Thoracic aorta (tissue), 2 donors: ENCODE measurements at places on chromosomes 3 and 15. TPM values are rescaled to one million over a fixed set of nuclear protein-coding genes. Genes with fewer than 3 reads are reported as not detected.
A peak's percentile ranks its signal among the peaks of the same experiment; 100 is the strongest.

GRCh38 chr15:90607361-90607760 lies 77.6 kb downstream of the CRTC3 start:
- H3K27ac ChIP-seq = peak overlapping the region; percentile 82
- H3K36me3 ChIP-seq = no peaks in the 10 kb centered on the region

GRCh38 chr3:19711160-19711782 lies 222.7 kb downstream of the EFHB start:
- H3K36me3 ChIP-seq = no peaks in the 10 kb centered on the region
- no peak for DNase-seq
- no peaks in the 10 kb centered on the region for H3K4me1 ChIP-seq
- no peak overlapping the region for H3K27ac ChIP-seq
- no peak overlapping the region for H3K4me3 ChIP-seq
- H3K27me3 ChIP-seq = no peaks in the 10 kb centered on the region

DNA sequence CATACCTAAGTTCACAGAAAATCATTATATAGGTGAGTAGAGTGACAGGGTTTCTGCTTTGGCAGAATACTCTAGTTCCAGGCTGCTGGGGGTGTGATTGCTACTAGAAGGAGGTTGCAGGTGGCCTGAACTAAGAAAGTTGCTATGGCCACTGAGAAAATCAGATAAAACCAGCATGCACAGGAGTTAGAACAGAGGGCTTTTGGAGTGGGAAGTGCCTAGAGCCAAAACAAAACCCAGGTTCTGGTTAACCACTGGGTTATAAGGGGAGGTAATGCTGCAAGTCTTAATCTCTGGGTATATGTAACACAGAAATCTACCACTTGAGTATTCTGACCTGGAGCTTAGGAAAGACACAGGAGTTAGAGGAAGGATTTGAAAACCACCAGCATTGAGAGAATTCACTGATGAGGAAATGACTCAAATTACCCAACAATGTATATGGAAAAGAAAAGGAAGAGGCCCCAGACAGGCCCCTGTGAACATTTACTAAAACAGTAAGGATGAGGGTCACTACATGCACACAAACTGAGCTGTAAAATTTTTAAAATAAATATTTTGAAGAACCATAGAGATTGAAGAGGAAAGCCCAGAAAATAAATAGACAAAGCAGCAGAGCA lies 60.0 kb downstream of the PLOD2 start:
- peaks cover 4% of the 10 kb centered on the region for H3K36me3 ChIP-seq
- peaks cover 14% of the 10 kb centered on the region for H3K4me1 ChIP-seq
- H3K27me3 ChIP-seq = no peaks in the 10 kb centered on the region
- no peak for DNase-seq
- no peak overlapping the region for H3K4me3 ChIP-seq
- H3K27ac ChIP-seq = no peak overlapping the region

DNA sequence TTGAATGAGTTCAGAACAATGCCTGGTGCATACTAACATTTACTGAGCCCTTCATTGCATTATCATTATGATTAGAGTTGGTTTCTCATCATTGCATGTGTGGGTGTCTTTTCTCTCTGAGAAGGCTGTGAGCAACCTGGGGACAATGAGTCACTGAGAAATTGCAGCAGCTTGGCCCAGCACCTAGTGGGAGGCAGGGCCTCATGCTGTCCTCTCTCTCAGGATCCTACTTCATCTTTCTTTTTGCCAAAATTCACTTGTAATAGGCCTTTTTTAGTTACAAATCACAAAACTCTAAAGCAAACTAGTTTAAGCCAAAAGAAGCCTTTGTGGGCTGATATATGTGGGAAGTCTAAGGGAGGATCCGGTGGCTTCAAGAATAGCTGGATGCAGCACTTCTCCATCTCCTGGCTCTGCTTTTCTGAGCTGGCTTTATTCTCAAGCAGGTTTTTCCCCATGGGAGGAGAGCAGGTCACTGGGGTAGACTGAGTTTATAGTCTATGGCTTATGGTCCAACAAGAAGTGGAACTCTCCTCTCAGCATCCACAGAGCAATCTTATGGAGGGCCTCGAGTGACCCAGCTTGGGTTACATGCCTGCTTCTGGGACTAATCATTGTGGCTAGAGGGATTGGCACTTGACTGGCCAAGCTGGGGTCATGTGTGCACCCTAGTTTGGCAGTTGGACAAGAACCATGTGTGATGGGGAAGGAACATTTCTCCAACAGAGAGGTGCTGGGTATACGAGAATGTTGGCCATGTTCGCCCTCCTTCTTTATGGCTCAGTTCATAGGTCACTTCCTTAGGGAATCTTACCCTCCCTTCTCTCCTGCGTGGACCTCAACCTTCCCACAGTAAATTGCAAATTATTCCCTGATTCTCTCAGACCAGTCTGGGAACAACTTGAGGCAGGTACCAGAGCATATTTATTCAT lies 8.7 kb upstream of the CAMK1 start:
- DNase-seq = no peak
- peaks cover 8% of the 10 kb centered on the region for H3K4me1 ChIP-seq
- no peak overlapping the region for H3K27ac ChIP-seq
- no peak overlapping the region for H3K4me3 ChIP-seq
- H3K27me3 ChIP-seq = no peaks in the 10 kb centered on the region
- peaks cover 18% of the 10 kb centered on the region for H3K36me3 ChIP-seq

Gene CPN2
- not detected for total RNA-seq

- H3K27me3 ChIP-seq = no peaks in the 10 kb centered on the region
- H3K4me1 ChIP-seq = peaks cover 3% of the 10 kb centered on the region
- H3K36me3 ChIP-seq = no peaks in the 10 kb centered on the region
- no peak overlapping the region for H3K27ac ChIP-seq
- H3K4me3 ChIP-seq = no peak overlapping the region
Measured at GRCh38 chr3:125238759-125239158, 26.2 kb upstream of the SLC12A8 start.

- no peak overlapping the region for H3K4me3 ChIP-seq
- no peak for DNase-seq
- peaks cover under 1% of the 10 kb centered on the region for H3K4me1 ChIP-seq
- H3K27me3 ChIP-seq = peaks cover 7% of the 10 kb centered on the region
Measured at GRCh38 chr15:100335335-100335999, 6.3 kb downstream of the ADAMTS17 start.

DNA sequence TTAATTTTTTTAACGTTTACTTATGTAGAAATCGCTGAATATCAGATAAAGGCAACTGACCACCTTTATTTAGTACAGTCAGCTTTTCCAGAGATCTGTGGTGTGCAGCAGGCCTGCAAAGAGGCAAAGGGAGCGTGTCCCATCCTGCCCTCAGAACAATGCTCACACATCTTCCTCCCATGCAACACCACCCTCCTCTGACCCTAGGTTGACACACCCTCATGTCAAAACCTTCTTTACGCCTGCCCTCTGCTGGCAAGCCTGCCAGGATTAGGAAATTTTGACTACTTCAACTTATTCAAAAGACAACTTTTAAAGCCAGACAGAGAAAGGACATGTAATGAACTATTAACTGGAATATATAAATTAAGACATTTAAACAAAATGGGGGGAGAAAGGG lies 513.7 kb downstream of the FOXP1 start:
- H3K27me3 ChIP-seq = no peaks in the 10 kb centered on the region
- H3K4me3 ChIP-seq = peak overlapping the region; percentile 40
- H3K4me1 ChIP-seq = peaks cover 87% of the 10 kb centered on the region
- H3K36me3 ChIP-seq = no peaks in the 10 kb centered on the region
- peak; percentile 28 for DNase-seq

- H3K27ac ChIP-seq = no peak overlapping the region
- H3K27me3 ChIP-seq = no peaks in the 10 kb centered on the region
- H3K36me3 ChIP-seq = no peaks in the 10 kb centered on the region
- no peak for DNase-seq
- H3K4me3 ChIP-seq = no peak overlapping the region
- H3K4me1 ChIP-seq = no peaks in the 10 kb centered on the region
Measured at GRCh38 chr3:107001635-107002034, 375.6 kb upstream of the CCDC54 start.

- no peak for DNase-seq
- no peak overlapping the region for H3K4me3 ChIP-seq
- peaks cover 2% of the 10 kb centered on the region for H3K4me1 ChIP-seq
- no peak overlapping the region for H3K27ac ChIP-seq
- no peaks in the 10 kb centered on the region for H3K27me3 ChIP-seq
Measured at GRCh38 chr3:171442184-171442583, 18.0 kb downstream of the TNIK start.

Gene FETUB
- not detected for total RNA-seq

DNA sequence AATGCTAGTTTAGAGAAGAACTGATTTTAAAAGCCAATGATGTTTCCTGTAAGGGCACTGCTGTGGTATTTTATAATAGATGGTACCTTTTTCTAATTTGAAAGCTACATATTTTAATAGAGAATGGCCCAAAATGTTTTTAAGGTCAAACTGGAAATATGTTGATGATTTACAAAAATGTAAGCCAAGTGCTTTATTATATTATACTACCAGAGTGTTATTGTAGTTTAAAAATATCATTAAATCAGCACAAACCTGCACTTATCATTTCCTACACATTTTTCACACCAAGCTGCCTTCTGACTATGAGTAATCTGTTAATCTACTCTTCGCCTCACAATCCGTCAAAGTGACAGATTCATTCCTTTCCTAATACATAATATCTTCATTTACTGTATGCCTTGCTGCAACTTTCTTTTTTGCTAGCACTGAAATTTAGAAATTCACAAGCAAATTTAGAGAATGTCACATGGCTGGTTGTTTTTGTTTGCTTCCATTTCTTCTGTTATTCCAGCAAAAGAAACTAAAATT lies 126.4 kb upstream of the FAM3D start:
- no peaks in the 10 kb centered on the region for H3K27me3 ChIP-seq
- no peaks in the 10 kb centered on the region for H3K36me3 ChIP-seq

Gene GPR171
- not detected for total RNA-seq

GRCh38 chr3:192931825-192932224 lies 14.2 kb upstream of the MB21D2 start:
- H3K4me1 ChIP-seq = no peaks in the 10 kb centered on the region
- H3K4me3 ChIP-seq = no peak overlapping the region
- no peak for DNase-seq
- no peak overlapping the region for H3K27ac ChIP-seq
- no peaks in the 10 kb centered on the region for H3K36me3 ChIP-seq
- no peaks in the 10 kb centered on the region for H3K27me3 ChIP-seq

GRCh38 chr3:2354702-2355101 lies 256.0 kb downstream of the CNTN4 start:
- no peak overlapping the region for H3K4me3 ChIP-seq
- H3K27me3 ChIP-seq = no peaks in the 10 kb centered on the region
- no peaks in the 10 kb centered on the region for H3K36me3 ChIP-seq
- peak overlapping the region; percentile 19 for H3K27ac ChIP-seq
- peaks cover 10% of the 10 kb centered on the region for H3K4me1 ChIP-seq
- DNase-seq = no peak

- H3K27me3 ChIP-seq = no peaks in the 10 kb centered on the region
- H3K27ac ChIP-seq = peak overlapping the region; percentile 92
- no peaks in the 10 kb centered on the region for H3K36me3 ChIP-seq
- H3K4me3 ChIP-seq = no peak overlapping the region
- peaks cover 63% of the 10 kb centered on the region for H3K4me1 ChIP-seq
Measured at GRCh38 chr3:123778991-123779622, 105.0 kb downstream of the MYLK start.

Gene CACNA2D2
- 2.3 TPM for total RNA-seq

- no peaks in the 10 kb centered on the region for H3K36me3 ChIP-seq
- no peak overlapping the region for H3K27ac ChIP-seq
- no peaks in the 10 kb centered on the region for H3K27me3 ChIP-seq
- no peak overlapping the region for H3K4me3 ChIP-seq
- DNase-seq = no peak
- peaks cover 3% of the 10 kb centered on the region for H3K4me1 ChIP-seq
Measured at GRCh38 chr15:81052046-81052445, 51.3 kb downstream of the TLNRD1 start.

- H3K4me1 ChIP-seq = peaks cover 27% of the 10 kb centered on the region
- H3K27me3 ChIP-seq = no peaks in the 10 kb centered on the region
- no peak overlapping the region for H3K4me3 ChIP-seq
Measured at GRCh38 chr15:31459400-31459748, 132.7 kb downstream of the KLF13 start.

DNA sequence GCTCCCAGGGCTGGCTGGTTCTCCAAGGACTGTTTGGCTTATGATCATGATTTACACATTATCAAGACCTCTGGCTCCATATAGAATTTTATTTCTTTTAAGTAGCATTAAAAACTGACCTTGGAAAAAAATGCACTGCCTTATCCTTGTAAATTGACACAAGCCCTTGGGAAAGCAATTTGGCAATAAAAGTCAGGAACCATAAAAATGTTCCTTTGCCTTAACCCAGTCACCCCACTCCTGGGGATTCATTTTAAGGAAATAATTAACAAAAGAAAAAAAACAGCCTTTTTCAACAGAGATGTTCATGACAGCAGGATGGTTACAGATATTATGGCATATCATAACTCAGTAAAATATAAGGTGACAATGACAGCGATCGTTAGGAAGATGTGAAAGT lies 51.6 kb upstream of the NR2E3 start:
- H3K36me3 ChIP-seq = peaks cover 9% of the 10 kb centered on the region
- no peak for DNase-seq

- no peak overlapping the region for H3K4me3 ChIP-seq
- no peak overlapping the region for H3K27ac ChIP-seq
- H3K27me3 ChIP-seq = no peaks in the 10 kb centered on the region
- H3K36me3 ChIP-seq = no peaks in the 10 kb centered on the region
- no peak for DNase-seq
- no peaks in the 10 kb centered on the region for H3K4me1 ChIP-seq
Measured at GRCh38 chr15:45829336-45830153, 194.7 kb downstream of the SQOR start.

DNA sequence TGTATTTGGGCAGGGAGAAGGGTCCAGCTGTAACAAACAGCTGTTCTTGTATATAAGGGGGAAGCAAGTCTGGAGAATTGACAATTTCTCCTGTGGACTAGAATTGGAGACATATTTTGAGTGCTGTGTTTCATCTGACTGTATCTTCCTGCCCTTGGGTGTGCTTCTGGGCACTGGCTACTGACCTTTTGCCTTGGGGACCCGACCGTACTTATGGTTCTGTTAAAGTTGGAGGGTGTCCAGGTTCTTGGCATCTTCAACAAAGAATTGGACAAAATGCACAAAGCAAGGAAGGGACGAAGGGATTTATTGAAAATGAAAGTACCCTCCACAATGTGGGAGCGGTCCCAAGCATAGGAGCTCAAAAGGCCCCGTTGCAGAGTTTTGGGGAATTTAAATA lies 31.0 kb downstream of the MAP2K1 start:
- peak overlapping the region; percentile 46 for H3K4me3 ChIP-seq
- no peak for DNase-seq
- peaks cover 3% of the 10 kb centered on the region for H3K36me3 ChIP-seq
- H3K4me1 ChIP-seq = peaks cover 26% of the 10 kb centered on the region

Gene NRROS
- total RNA-seq = 4.7 TPM

DNA sequence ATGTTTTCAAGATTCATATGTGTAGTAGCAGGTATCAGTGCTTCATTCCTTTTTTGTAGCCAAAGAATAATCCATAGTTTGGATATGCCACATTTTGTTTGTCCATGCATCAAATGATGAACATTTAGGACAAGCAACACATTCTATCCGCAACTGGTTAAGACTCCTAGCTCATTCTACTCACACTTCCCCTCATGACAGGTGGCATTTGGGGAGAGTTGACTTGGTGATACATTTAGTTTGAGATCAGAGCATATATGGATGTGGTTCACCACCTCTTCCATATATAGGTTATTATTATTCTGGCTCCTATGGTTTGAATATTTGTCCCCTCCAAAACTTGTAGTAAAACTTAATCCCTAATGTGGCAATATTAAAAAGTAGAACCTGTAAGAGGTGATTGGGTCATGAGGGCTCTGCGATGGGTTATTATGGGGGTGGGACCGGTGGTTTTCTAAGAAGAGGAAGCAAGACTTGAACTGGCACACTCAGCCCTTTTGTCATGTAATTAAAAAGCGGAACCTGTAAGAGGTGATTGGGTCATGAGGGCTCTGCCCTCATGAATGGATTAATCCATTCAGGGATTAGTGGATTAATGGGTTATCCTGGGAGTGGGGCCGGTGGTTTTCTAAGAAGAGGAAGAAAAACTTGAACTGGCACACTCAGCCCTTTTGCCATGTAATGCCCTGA lies 75.3 kb upstream of the HRH1 start:
- H3K4me1 ChIP-seq = no peaks in the 10 kb centered on the region
- H3K27ac ChIP-seq = no peak overlapping the region
- no peak overlapping the region for H3K4me3 ChIP-seq
- H3K36me3 ChIP-seq = no peaks in the 10 kb centered on the region
